ENCODE measurements at places on chromosomes 2 and 18. TPM values are rescaled to one million over a fixed set of nuclear protein-coding genes. Genes with fewer than 3 reads are reported as not detected.

DNA sequence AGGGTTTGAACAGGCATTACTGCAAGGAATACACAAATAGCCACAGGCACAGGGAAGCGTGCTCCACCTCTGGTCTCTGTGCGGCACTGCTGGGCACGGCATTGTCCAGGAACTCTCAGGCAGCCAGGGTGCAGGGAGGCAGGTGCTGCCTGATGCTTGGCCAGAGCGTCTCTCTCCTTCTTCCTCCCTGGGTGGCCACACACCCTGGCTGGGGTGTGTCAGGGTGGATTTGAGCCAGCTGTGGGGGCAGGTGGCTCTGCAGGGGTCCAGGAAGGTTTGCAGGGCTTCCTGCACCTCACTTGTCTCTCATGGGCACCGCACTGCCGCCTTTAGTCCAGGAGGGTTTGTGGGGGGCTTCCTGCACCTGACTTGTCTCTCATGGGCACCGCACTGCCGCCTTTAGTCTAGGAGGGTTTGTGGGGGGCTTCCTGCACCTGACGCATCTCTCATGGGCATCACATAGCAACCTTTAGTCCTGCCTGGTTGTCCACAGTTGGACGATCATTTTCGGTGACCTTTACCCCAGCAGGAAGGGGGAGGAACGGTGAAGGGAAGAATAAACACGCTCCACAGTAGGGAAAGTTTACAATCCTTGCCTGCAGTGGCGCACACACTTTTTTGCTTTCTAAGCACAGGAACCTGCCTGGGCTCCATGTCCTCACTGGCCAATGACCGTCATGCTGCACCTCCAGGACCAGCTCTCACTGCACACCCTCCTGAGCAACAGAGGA, 332.9 kb downstream of the EIPR1 start:
- no peak for DNase-seq

- no peak for DNase-seq
Observed at GRCh38 chr2:65557616-65558573, 125.5 kb upstream of the SPRED2 start.

The MRPL53 gene
- total RNA-seq: 5.2 TPM

GRCh38 chr2:169676357-169676756, 17.8 kb downstream of the CFAP210 start:
- DNase-seq: no peak

GRCh38 chr2:211534632-211535031, 978.2 kb downstream of the CPS1 start:
- DNase-seq: no peak

DNA sequence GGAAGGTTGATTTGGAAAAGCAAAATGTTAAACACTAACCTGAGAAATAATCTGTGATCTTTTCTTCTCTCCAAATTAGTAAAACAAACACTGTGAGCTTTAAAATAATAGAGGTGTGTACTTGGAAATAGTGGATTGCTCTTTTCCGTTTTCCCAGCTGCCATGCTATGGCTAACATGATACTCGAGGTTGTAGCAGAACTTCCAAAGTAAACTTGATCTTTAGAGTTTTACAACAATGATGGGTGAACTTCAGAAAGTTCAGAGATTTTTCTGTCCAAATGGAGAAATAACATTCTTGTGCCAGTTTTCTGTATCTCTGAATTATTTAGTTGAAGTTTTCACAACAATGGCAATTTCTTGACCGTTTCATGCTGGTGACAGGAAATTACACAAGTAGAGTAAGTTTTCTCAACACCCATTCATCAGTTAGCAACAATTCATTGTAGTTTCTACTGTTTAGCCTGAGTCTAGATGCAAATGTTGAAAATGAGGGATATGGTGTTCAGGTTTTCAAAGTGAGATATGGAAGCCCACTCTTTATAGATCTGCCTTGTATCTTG, 135.3 kb upstream of the CTAGE1 start:
- DNase-seq: no peak

- DNase-seq: no peak
Observed at GRCh38 chr18:4931209-4931608, 265.8 kb downstream of the AKAIN1 start.

The ASIC4 gene
- total RNA-seq: not detected

GRCh38 chr18:77008576-77009315, 123.8 kb downstream of the MBP start:
- no peak for DNase-seq

GRCh38 chr2:23530909-23531276, 145.9 kb downstream of the KLHL29 start:
- DNase-seq: no peak

DNA sequence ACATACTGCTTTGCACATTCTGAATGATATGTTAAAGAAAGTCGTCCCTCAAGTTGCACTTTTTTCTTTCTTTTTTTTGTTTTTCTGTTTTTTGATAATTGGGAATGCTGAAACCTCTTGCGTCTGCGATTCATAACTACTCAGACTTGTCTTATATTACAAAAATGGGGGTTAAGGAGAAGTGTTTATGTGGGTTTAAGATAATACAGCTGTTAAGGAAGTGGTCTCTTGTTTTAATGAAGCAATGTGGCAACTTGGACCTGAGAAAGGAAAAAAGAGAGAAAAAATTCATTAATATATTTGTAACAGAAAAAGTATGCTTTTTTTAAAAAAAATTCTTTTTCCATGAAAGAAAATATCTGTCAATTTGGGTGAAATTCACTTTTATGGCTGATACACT, 268.5 kb upstream of the CCDC68 start:
- no peak for DNase-seq

GRCh38 chr2:10914272-10914693, 2.5 kb downstream of the KCNF1 start:
- no peak for DNase-seq

DNA sequence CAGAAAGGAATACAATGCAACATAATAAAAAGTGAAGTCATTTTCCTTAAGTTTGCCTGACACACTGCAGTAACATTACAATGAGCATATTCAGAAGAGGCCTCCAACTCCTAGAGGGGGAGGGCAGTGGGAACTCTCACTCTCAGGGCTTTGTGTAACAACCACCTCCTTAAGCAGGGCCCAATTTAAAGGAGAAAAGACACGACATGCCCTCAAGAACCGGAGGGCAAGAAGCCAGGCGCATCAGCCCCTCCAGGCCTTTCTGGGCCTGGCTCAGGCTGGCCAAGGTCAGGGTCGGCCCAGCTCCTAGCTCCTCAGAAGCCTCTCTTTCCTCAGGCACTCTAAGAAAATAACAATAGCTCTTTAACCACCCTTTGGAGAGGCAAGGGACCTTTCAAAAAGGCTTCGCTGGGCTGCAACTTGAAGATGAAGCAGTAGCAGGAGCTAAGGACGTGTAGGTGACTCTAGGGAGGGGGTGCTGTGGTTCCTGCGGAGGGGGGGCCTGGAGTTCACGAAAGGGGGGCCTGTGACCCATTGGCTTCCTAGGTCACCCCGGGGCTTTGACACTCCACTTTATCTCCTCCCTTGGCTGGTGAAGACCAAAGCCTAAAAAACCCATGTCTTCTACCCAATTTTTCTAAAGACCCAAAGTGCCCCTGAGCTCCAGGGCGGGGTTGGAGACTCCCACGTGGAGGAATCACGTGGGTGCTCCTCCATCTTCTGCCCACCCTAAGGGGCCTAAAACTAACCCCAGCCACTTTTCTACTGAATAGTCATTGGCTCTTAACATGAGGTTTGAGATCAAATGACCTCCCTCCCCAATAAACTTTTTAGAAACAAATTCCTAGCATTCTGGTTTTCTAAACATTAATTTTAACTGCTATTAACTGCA, 13.3 kb downstream of the SERTAD2 start:
- DNase-seq: peak; percentile 53

The TXNDC9 gene
- 55.4 TPM for total RNA-seq

The TDRD15 gene
- total RNA-seq: not detected

- no peak for DNase-seq
Observed at GRCh38 chr2:127859712-127860085, 1.7 kb upstream of the POLR2D start.

The COLEC12 gene
- 2.3 TPM for total RNA-seq

GRCh38 chr2:64189167-64189566, 44.9 kb upstream of the PELI1 start:
- DNase-seq: no peak

- DNase-seq: no peak
Observed at GRCh38 chr2:1860931-1861330, 116.6 kb upstream of the PXDN start.

DNA sequence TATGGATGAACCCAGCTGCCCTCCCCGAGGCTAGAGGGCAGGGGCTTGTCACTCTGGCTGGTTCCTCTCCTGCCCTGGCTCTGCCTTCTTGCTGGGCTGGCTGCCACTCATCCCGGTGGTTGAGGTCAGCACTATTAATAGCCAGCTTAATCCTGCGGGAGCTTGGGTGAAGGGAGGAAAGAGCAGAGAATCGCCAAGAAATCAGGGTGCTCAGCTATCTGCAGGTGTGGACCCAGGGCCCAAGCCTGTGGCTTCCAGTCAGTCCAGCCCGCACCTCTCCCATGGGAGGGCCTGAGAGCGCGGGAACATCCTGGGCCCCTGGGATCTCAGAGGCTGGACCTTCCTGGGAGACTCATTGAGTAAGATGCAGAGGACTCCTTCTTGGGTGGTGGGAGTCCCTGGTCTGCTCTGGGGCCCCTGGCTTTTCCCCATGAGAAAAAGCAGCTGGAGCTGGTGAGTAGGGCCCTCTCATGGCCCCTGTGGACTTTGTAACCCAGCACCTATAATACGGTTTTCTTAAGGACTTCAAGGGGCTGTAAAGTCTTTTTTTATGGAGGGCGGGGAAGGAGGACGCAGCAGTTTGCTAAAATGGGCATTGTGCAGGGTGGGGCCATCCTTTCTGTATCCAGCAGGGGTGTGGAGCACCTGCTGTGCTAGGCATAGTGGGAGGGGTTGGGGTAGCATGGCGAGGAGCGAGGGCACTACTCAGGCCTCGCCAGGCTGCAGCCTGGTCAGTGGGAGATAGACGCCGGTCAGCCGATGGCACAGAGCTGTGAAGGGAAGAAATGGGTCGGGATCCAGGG, 27.4 kb upstream of the CNNM3 start:
- peak; percentile 15 for DNase-seq

DNA sequence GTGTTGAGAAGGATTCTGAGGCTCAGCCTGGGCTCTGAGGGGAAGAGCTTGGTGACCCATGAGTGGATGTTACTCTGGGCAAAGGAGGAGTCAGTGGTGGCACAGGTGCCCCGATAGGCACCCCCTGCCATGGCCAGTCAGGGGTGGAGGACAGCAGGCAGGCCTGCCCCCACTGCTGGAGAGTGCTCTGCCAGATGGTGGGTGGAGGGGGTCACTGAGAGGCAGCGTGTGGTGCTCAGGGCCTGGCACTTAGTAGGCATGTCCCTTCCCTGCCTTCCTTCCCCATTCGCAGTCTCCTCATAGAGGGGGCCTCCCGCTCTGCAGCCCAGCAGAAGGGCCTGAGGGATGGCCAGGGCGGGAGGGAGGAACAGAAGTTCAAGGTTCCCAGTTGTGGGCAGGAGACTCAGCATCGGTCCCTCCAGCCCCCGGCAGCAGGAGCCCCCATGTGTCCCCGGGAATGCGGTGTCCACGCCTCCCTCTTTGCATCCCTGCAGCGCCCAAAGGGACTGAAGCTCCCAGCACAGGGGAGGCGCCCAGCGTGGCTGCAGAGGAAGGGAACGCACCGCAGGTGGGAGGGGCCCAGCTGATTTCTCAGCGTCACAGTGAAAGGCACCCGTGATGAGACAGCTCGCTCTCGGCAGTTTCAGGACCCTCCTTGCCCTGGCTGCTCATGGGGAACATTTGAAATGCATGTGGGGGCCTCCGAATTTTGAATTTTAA, 5.7 kb upstream of the SNED1 start:
- no peak for DNase-seq

DNA sequence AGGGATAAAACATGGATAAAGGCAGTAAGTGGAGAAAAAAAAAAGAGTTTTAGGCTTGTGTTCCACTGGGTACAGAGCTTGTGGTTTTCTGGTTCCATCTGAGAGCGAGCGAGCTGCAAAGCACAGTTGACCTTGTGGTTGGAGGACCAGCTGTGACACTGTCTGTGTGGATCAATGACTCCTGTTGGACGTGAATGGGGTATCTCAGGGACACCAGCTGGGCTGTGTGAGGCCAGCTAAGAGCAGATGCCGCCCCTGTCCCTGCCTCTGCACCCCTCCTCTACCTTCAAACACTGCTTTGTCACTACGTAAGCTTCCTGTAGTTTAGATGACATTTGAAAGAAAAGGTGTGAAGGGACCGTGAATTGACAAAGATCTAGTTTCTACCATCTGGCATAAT, 67.8 kb downstream of the QPCT start:
- DNase-seq: no peak

DNA sequence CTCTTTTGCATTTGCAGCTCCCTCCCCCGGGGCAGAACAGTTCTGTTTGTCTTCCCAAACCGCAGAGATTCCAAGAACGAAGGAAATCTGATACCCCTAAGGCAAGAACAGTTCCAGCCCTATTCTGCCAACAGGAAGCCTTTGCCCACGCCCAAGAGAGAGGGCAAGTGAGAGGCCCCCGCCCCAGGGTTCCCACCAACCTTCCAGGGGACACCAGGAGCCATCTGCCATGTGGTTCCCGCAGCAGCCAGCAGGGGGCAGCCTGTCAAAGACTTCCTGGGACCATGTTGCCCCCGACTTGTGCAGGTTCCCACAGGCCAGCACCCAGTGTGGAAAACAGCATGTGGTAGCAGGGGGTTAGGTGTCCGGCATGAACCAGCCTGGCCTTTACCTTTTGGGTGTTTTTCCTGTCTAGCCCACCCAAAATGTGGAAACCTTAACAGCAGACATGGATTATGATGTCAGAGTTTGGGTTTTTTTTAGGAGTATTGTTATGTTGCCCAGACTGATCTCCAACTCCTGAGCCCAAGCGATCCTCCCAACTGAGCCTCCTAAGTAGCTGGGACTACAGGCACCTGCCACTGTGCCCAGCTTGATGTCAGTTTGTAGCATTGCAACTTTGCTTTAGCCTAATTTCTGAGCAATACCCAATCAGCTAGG, 21.7 kb upstream of the EFHD1 start:
- peak; percentile 54 for DNase-seq

Data from IMR-90 (cell line).